ENCODE measurements at places on chromosomes 11 and 22. TPM values are rescaled to one million over a fixed set of nuclear protein-coding genes. Genes with fewer than 3 reads are reported as not detected.

MAP6 gene
- total RNA-seq: not detected

ZNF70 gene
- 9.1 TPM for total RNA-seq

GRCh38 chr22:32482708-32483107 is 8.1 kb downstream of the FBXO7 start:
- DNase-seq: no peak

ART1 gene
- total RNA-seq: not detected

DNA sequence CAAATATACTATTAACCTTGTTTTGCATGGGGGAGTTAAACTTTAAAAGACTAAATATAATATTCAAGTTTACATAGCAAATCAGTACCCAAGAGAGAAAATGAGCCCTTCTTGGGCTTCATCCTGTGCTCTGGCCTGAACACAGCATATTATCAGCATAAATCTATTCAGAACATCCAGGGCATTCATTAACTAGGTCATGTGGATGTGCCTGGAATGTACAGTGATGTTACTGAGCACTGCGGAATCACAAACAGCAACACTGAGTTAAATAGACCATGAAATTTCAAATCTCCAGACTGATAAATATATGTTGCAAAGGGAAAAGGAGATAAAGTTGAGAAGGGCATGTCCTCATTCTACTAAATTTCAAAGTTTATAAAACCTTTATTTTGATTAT is 426.4 kb downstream of the AASDHPPT start:
- DNase-seq: no peak

HEPN1 gene
- total RNA-seq: not detected
